ENCODE measurements at places on chromosomes 1 and 21.

DNA sequence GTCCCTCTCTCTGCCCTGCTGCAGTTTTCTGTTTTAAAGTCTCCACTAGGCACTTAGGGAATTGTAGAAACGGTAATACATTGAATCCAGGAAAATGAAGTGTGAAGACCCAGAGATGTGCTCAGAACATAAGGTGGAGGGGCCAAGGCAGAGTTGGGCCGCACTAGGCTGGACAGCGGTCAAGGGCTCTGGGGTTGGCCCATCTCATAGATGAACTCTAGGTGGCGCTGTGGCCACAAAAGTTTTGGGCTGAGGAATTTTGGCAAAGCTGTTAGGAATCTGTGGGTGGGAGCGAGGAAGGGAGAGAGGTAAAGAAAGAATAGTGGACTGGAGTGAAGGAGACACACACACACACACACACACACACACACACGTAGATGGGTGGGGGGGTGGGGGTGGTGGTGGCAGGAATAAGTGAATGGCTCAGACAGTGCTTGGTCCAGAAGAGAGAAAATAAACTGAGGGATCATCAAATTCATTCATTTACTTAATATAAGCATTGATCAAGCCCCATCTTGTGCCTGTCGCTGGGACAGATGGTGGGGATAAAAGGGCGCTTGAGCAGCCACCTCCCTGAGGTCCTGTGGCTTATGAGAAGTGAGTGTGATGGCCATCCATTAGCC, 258.5 kb downstream of the TRABD2B start:
- DNase-seq = no peak

DNA sequence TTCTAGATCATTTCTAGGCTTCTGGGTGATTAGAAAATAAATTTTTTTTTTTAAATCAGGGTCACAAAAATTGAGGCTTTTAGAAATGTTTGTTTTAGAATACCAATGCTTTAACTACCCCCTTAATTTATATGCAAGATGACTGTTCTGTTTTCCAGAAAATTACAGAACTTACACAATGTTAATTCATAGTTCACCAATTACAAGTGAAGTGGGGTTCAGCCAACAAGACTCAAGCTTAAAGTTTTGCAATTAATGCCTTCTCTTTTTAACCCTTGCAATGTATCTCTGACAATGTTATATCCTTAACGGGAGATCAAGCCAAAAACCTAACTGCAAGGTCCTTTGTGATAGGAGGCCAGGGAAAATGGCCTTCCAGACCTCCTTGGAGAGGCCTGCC, 5.6 kb downstream of the PRELP start:
- no peak for DNase-seq

DNA sequence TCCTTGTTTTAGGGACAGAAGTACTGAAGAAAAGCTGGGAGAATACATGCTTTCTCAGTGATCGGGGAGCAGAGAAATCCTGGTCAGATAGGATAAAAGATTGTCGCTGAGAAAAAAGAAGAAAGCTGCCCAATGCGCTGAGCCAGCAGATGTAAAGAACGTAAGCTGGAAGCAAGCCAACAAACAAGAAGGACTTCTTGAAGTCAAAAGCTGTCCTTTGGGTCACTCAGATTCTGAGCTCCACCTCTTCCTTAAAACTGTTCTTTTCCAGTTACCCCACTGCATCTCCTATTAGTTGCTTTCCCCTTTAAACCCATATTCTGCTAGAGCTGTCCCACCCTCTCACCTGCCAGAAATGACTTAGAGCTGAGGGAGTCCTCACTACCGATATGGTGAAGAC, 64.8 kb downstream of the GPR137B start:
- DNase-seq = no peak

DNA sequence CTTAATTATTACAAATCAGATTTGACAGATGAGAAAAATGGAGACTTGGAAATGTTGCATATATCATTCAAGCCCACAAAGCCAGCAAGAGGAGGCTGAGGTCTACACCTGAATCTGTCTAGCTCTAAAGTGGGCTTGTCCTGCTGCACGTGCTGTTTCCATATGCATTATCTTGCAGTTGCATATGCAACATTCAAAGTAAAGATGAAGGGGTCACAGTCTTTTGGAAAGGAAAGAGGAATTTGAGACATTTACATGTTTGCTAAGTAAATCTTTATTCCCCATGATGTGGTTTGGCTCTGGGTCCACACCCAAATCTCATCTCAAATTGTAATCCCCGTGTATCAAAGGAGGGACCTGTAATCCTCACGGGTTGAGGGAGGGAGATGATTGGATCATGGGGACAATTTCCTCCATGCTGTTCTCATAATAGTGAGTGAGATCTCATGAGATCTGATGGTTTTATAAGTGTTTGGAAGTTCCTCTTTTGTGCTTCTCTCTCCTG, 98.3 kb downstream of the BACH1 start:
- DNase-seq = no peak

DNA sequence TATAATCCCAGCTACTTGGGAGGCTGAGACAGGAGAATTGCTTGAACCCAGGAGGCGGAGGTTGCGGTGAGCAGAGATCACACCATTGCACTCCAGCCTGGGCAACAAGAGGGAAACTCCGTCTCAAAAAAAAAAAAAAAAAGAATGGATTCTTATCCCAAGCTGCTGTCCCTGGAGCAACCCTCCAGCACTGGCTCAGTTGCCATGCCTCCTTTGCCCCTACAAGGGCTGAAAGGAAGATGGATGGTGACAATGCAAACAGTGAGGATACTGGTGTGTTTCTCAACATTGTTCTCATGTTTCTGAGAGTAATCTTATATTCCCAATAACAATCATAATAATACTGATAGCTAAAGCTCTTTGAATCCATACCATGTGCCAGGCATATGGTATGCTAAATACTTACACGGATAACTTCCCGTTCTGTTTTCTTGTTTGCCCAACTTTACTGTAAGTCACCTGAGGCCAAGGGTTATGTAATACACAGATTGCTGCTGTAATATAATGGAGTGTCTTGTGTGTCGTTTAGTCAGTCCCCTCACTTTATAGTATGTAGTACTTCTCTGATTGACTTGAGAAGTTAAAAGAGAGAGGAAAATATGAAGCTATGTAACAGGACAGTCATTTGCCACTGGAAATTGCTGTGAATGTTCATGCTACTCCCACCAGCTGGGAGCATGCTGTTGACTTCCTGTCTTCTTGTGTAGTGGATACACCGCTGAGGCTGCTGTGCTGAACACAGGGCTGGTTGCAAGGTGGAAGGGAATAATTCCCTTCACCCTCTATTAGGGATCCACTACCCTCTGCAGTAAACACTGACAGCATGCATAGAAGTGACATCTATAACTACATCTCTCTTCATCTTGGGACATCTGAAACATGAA, 153.6 kb downstream of the CNIH3 start:
- no peak for DNase-seq

DNA sequence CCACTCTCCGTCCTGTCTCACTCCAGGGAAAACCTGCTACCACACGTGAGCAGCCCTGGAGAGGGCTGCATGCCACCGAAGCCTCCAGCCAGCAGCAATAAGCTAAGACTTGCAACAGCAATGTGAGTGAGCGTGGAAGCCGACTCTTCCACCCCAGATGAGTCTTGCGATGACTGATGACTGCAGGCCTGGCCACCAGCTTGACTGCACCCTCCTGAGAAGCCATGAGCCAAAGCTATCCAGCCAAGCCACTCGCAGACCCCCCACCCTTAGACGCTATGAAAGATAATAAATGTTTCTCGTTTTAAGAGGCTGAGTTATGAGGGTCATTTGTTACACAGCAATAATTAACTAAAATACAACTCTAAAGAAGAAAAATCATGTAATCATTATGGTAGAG, 118.6 kb upstream of the GALNT2 start:
- no peak for DNase-seq

DNA sequence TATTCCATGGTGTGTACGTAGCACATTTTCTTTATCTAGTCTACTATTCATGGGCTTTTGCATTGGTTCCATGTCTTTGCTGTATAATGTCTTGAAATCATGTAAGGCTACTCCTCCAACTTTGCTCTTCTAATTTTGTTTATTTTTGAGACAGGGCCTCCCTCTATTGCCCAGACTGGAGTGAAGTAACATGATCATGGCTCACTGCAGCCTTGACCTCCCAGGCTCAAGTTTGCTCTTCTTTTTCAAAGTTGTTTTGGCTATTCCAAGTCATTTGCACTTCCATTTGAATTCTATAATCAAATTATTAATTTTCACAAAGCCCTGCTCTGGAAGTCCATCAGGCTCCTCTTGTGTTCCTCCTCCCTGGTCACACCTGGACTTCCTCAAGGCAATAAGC, 90.2 kb upstream of the SGIP1 start:
- no peak for DNase-seq

DNA sequence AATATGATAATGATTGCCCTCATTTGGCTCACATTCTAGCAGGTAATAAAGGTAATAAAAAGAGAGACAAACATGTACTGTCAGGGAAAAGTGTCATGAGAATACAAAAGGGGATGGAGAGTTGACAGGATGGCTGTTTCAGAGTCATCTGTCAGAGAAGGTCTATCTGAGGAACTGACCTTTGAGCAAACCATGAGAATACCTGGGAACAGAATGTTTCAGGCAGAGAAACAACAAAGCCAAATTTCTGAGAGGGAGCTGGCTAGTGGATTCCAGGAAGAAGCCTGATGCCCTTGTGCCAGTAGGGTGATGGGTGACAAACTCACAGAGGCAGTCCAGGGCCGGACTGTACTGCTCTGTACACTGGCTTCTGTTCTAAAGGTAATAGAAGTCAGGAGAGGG, 107.2 kb downstream of the C1orf21 start:
- no peak for DNase-seq

GRCh38 chr21:38965910-38966504, 160.3 kb downstream of the ETS2 start:
- no peak for DNase-seq

- DNase-seq = no peak
Measured at GRCh38 chr1:226579781-226580323, 31.3 kb downstream of the STUM start.

DNA sequence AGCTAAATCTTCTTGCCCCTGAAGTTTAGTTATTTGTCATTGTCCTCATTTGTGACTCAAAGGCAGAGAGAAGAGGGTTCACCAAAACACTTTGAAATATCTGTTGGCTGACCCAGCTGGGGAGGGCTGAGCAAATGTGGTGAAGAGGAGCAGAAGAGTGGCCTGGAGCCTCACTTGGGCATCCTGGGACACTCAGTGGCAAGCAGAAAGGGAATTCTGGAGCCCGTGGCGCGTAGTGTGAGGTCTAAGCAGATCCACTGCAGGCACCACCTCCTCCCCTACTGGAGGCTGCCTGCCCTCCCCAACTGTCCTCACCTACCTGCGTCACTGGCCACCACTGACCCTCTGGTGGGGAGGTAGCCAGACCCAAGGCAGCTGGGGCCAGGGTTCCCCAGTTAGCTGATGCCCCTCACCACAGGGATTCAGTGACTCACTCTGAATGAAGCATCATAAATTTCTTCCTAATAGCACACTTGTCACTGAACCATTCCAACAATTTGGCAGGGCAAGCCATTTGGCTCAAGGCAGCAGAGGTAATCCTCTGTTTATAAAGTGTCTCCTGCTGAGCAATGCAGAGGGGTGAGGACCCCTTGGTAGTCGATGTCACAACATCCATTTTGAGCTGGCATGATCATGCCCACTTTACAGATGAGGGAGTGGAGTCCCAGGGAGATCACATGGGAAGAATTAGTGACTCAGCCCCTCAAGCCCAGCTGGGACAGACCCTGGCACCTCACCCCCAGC, 80.3 kb downstream of the NENF start:
- DNase-seq = no peak

- DNase-seq = no peak
Measured at GRCh38 chr1:59263111-59263510, 33.8 kb upstream of the FGGY start.

- no peak for DNase-seq
Measured at GRCh38 chr1:65471213-65471833, 50.9 kb downstream of the LEPR start.

DNA sequence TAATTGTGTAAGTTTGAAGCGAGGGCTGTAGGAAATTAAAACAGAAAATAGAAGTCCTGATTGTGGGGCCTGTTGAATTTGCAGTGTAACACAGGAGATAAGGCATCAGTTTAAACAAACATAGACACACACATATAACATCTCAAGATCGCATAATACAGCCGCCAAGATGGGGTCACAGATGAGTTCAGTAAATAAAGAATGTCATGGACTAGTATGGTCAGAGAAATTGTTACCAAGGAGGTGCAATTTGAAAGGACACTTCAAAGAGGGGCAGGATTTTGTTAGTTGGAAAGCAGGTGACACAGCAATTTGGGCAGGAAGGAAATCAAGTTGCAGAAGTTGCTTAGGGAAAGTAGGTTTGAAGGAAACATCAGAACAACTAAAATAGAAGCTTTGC, 450.0 kb downstream of the USP25 start:
- no peak for DNase-seq

DNA sequence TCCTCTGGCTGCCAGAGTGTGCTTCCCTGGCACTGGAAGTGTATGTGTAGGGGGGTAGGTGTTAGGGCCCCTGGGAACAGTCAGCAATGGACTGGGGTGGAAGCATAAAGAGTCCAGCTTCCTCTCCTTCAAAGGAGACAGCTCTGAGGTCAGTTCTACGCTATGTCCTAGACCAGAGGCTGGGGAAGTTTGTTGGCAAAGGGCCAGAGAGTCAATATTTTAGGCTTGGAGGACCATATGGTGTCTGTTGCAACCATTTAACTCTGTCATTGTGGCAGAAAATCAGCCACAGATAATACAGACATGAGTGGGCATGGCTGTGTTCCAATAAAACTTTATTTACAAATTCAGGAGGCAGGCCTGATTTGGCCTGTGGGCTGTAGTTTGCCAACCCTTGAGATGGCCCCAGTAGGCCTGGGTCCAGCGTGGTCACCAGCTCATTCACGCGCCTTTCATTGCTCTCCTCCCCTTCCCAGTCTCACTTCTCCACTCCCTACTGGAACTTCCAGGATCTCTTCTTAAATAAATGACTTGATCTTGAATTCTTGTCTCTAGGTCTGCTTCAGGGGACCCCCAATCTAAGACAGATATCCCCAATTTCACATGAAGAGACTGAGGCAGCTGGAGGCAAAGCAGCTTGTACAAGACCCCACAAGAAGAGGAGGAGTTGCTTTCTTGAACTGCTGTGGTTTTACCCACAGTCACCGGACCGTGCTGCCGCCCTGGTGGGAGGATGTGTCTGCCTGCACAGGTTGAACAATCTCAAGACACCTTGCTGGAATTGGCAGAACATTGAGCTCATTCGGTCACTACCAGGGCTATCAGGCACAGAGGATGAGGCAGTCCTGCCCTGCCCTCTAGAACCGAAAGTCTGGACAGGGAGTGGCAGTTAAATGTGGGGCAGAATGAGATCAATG, 162.4 kb upstream of the POU3F1 start:
- peak; percentile 43 for DNase-seq

GRCh38 chr1:203322500-203323179, 17.3 kb downstream of the BTG2 start:
- DNase-seq = no peak

All from activated CD8-positive, alpha-beta memory T cell treated with anti-CD3 and anti-CD28 coated beads for 24 hours (primary cell).